ENCODE measurements at places on chromosomes 12 and 14. TPM values are rescaled to one million over a fixed set of nuclear protein-coding genes. Genes with fewer than 3 reads are reported as not detected.

The SPIC gene
- 2.3 TPM for total RNA-seq

- DNase-seq: no peak
These were observed 36.7 kb upstream of the LGALS3 start for GRCh38 chr14:55092341-55092740.

GRCh38 chr14:49852301-49853157 lies at the start of gene NEMF:
Gene NEMF (minus strand): TSS chr14:49852788. CDS start chr14:49852753, 35 bp downstream.
- DNase-seq: peak; percentile 90

DNA sequence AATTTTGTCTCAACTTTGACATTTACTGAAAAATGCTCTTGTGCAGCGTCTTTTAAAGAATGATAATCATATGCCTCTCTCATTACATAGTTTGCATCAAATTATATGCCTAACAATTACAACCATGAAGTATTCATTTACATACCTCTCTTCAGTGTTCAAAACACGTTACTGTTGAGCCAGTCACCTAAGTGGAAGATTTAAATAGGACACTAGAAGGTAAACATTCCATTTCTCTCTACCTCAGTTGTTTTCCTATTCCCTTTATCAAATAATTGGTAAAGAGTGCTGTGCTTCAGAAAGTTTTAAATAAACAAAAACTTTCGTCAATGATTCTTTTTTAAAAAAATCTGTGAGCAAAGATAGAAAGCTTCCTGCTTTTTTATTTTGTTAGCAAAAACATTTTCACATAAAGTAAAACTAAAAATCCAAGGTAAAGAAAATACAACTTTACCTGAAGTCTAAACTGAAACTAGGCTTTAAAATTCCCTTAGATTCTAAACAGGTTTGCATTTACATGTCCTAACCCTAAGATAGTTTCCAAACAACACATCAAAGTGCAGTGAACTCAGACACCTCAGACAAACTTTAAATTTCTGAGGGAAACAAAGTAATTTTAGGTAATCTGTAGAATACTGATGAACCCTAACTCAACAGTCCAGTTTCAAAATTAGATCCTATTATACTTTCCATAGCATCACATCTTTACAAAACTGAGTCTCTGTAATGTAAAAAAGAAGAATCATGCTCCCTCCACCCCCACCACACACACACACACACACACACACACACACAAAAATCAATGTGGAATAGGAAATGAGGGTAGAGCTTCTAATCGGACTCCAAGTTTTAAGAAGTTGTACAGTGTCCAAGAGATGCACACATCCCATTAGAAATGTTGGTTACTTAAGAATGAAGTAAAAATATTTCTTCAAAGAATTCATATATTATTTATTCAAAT lies 46.2 kb downstream of the PAWR start:
- DNase-seq: no peak

DNA sequence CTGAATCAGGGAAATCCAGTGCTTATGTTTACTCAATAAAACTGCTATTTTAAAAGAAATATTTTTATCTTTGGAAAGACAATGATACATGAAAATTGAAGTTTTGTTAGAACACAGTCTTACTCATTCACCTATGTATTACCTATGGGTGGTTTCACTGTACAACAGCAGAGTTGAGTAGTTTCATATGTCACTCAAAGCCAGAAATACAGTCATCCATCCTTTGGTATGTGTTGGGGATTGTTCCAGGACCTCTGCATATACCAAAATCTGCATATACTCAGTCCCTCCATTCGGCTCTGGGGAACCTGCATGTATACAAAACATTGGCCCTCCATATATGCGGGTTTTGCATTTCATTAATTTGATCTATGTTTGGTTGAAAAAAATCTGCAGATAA lies 190.6 kb downstream of the GPHN start:
- DNase-seq: no peak

- no peak for DNase-seq
These were observed 75.3 kb upstream of the FAR2 start for GRCh38 chr12:29073631-29074239.
